ENCODE measurements at places on chromosomes 11 and 22.

- no peak for DNase-seq
These were observed 305.8 kb downstream of the TTC28 start for GRCh38 chr22:28373831-28374230.

DNA sequence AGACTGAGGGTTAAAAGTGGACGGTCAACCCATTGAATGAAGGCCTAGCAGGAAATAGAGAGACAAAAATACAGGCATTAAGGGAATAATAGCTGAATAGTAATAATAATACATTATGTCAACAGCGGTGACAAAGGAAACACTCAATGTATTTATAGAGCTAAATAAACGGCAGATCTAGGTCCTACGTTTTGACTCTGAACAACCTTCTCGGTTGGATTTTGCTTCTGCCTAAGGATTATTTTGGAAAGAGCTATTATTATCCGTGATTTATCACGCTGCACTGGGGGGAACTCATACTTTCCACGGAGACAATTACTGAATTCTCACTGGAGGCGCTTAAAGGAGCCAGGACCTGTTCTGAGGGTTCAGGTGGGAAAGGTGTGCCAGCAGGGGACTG, 118.2 kb upstream of the KIRREL3 start:
- DNase-seq: no peak

DNA sequence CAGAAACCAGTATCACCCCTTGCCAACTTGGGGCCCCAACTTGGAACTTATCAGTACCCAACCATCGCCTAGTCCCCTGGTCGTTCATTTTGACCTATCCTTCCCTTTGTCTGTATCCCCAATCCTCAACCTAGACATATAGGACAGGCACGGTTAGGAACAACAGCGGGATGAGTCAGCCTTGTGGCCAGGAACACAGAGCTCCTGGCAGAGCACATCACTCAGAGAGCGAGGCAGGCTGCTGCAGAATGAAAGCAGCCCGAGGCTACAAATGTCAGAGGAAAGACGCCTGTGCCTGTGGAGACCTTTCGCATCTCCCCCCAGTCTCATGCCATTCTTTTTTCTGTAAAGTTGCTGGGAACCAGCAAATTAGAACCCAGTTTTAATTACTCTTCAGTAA, 14.6 kb downstream of the DKK3 start:
- no peak for DNase-seq

DNA sequence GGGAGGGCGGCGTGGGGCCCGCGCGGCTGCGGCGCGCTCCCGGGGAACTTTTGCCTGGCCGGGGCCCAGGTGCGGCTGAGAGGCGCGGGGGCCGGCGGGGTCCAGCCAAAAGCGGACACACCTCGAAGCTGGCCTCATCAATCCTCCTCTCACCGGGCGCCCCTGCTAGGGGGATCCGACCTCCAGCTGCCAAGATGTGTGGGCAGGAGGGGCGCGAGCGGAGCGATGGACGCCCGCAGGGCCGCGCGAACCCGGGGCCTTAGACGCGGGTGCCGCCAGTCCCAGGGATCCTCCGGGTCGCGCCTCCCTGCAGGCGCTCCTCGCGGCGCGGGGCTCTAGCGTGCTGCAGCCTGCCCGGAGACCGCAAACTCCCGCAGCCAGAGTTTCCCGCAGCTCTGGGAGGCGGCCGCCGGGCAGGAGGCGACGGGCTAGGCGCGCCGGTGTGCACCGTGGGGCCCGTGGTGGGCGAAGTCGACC, 785 bp downstream of the IGSF9B start:
- no peak for DNase-seq

DNA sequence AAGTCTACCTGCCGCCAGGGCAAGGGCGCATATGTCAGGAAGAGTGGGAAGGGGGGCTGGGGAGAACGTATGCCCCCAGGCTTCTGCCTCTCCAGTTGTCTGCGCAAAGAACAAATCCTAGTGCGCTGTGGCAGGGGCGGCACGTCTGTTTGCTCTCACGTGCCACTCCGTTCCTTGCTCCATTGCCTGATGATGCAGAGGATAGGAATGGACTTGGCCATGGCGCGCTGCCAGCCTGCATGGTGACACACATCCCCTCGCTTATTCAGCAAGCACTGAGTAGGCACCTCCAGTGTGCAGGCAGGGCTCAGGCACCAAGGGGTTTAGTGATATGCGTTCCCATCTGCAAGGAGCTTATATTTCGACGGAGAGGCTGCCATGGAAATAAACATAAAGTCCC, 45.4 kb upstream of the SLC22A12 start:
- DNase-seq: no peak

DNA sequence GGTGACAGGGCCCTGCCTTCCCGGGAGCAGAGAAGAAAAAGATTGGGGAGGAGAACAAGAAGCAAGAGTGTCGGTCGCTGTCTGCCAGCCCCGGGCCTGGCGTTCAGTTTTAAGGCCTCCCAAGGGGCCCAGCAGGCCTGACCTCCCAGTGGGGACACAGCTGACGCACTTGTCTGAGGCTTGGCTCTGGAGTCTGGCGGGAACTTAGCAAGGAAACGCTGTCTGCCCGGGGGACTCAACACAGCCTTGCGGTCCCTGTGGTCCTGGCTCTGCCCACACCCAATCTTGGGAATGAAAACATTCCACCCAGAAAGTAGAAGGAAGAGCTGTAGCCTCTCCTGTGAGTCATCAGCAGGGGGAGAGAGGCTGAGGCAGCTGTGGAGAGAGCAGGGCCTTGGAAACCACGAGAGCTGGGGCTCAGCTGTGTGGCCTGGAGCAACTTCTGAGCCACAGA, 54.4 kb downstream of the TRAF6 start:
- DNase-seq: peak; percentile 88

DNA sequence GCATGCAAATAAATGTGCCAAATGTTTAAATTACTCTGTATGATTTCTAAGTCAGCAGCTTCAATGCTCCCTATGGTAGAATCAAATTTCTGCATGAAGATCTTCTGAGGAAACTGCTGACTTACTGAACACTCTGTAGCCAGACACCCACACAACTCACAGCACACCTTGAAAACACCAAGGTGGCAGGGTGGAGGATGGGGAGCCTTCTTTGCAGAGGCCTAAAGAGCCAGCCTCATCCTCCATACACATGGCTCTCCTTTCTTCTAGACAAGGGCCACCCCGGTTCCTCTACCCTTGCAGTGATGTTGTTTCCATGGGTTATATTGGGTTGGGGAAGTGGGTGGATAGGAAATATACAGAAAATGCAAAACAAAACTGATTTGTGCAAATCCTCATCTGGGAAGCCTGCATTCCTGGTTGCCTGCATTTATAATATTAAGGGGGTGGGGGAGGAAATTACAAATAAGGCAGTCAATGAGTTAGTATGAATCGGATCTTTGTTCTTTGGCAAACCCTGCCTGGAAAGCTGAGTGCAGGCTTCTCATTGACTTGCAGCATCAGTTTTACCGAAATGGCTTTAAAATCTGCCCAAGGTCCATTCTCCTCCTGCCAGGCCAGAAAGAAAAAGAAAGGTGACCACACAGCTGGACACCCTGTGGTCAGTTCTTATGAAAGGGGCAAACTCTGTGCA, 15.8 kb upstream of the ETS1 start:
- DNase-seq: no peak

GRCh38 chr11:71112454-71112853, 139.9 kb downstream of the SHANK2 start:
- DNase-seq: no peak

DNA sequence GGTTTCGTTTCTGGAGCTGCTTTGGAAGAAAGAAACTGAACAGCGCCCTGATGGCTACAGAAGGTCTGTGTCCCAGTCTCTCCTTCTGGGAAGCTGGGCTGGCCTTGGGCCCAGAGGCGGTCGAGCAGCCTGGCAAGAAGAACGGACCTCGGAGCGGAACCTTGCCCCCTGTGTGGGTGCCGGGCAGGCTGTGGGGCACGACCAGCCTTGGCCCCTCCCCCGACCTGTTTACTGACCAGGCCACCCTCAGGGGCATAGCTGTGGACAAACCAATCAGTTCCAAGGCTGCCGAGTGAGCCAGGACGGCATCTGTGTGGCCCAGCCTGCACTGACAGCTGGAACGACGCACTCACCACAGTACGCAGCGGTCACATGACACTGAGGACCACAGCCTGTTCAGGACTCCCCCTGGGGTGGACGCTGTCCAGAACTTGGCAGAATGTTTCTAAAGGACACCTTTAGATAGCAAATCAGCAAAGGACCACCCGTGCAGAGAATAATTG, 7.2 kb downstream of the PIM3 start:
- DNase-seq: peak; percentile 33

DNA sequence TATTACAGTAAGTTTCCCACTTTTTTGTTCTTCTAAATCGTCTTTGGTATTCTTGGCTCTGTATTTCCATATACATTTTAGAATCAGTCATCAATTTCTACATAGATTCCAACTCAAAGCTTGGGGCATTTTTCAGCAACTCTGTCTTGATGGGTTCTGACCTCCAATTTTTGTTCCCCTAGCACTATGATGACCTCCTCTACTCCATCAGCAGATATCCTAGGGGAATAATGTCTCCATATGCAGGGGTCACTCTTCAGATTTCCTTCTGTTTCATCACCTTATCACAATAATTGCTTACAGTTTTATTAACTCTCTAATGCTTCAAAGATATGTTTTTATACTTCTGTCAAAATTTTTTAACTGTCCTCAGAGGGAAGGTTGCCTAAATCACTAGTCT, 91.3 kb upstream of the TP53AIP1 start:
- DNase-seq: no peak
